ENCODE measurements at places on chromosomes 7 and 10.
A peak's percentile ranks its signal among the peaks of the same experiment; 100 is the strongest.

DNA sequence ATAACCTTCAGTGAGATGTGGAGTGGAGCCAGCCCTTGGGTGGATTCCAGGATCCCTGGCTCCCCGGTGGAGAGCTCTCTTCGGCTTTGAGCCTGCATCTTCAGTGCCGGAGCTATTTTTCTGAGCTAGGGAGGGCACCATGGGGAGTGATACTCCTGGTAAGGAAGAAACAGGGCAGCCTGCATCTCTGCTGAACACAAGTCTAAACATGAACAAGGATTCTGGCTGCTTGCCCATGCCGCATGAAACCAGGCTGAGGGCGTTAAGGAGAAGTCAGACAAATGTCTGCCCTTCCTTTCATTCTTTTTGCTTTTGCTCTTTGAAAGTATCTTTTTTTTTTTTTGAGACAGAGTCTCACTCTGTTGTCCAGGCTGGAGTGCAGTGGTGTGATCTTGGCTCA lies 60.4 kb downstream of the EVX1 start:
- no peak for DNase-seq

DNA sequence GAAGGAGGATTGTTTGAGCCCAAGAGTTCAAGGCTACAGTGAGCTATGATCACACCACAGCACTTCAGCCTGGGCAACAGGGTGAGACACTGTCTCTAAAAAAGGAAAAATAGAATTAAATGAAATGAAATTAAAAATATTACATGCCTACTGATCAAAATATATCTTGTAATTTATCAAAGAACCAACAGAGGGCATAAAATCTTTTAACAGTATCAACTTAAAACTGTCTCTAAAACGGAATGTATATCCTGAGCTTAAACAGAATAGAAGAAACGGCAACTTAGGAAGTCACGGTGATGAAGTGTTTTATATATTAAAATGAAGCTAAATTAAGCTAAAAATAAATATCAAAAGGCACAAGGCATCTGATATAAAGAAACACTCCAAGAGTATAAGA lies 78.8 kb downstream of the MTPAP start:
- DNase-seq: no peak

DNA sequence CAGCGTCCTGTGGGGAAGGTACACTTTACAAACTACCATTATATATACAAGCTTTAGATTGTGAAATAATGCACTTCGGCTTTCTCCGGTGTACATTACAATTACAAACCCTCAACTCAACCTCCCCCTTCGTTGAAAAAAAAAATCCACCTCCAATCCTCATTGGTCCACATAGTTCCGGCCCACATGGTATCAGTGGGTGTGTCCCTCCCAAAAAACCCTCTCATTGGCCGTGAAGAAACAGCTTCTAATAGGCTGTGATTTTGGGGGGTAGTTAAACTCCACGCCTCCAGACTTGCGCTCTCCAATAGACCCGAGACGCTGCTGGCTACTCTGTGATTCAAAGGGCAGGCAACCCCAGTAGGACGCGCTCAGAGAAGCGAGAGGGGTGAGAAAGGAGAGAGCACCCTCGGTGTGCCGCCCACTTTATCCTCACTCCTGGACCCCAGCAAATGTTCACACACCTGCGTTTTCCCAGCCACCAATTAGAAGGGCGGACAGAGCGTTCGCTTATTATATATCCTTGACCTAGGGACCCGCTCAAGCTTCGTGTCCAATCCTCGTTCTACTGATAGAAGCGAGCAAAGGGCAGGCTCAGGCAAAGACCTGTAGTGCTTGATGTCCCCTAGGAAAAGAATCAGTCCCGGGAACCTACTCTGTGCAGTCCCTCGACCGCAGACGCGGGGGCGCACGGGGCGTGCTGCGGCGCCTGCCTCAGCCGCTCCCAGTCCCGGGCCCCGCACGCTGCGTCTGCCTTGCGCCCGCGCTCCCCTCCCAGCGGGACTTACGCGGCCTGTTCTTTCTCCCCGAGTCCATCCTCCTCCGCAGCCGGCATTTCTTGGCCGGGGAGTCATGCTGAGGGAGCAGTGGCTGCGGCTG lies 991 bp downstream of the PANK1 start:
- DNase-seq: peak; percentile 36

DNA sequence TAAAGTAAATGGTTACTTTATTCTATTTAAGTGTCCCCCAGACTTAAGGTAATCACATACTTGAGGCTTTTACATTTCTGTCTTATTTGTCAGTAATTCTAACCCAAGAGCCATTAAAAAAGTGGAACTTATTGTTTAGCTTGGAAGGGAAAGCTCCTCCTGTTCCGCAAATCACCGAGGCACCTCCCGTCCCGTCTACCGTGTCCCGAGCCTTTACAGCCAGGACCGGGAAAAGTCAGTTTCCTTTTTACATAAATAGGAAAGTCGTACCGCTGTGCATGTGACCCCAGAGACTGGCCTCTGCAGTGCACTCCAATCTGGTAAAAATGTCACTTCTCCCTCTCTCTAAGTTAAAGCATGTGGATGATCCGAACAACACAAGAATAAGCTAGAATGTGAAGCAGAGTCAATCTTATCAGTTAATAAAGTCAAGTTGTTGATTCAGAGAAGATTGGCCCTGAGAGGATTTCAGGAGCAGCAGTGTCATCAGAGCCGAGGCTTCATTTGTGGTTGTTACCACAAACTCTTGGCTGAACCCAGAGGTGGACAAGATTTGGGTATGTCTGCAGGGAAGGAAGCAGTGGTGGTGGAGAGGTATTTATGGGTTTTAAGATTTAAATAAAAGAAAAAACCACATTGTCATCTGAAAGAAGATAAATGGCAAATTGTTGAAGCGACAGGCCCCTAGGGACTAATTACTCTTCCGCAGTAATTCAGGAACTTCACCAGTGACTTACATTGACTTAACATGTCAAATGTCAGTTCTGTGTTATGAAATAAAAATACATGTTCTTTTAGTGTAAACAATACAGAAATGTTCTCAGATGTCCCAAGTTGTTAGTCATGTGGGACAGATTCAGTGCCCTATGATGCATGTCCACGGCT lies 316.6 kb upstream of the ZNF32 start:
- no peak for DNase-seq

DNA sequence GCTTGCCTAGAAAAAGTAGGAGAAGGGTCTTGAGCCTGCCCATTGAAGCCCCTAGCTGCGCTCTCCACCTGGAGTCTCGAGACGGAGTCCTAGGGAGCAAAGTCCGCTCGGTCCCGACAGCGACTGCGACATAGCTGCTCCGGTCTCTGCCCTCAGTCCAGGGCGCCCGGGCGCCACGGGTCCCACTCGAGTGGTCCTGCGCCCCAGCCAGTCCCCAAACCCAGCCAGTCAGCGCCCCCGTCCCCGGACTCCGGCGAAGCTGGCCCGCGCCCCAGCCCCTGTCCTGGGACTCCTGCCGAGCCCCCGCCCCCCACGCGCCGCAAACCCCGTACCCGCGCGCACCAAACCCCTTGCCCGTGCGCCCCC lies 490 bp downstream of the TNS3 start:
- DNase-seq: no peak

DNA sequence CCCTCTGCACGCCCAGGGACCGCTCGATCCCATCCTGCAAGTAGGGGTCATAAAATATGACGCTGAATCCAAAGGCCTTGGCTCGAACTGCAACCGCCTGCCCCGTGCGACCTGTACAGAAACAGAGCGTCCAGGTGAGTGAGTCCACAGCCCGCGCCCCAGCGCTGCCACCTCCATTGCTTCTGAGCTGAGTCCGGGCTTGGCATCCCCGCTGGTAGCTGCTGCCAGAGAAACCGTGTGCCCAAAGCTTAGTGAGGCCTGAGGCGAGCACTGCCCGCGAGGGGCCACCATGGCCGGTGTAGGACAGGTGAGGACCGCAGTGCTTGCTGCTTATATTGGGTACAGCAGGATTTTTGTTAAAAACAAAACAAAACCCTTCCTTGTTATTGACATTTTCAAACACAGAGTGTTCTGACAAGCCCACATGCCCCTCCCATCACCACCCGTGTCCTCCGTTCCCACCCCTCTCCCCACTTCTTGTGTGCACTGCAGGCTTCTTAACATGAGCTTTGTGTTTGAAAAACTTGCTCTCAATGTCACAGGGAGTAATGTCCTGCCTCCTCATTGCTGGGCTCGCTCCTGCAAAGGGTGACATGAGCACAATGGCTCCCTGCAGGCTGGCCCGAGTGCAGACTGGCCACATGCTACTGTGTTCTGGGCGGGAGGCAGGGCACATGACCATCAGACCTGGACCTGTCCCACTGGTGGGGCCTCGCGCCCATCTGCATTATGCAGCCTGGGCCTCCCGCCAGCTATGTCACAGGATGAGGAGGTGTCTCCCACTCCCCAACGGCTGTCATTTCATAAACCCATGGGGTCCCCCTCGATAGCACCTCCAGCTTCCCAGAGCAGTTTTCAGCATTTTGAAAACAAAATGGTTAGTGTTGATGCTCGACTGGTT lies 52.9 kb downstream of the ZRANB1 start:
- DNase-seq: no peak

DNA sequence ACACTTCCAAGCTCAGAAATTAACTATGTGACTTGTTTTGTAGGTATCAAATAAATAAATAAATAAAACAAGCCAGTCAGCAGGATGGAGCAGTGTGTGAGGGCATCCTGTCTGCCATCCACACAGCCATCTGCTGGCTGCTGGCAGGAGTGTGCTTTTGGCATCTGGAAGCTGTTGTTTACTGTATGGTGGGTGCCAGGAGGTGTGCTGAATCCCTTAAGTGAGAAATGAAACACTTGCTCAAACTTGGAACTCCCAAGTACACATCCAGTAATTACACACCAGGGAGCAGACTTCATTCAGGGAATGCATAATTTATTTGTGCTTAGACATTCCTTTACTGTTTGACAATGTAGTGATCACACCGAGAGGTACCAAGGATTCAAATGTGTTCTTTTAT lies 16.9 kb upstream of the TAX1BP1 start:
- no peak for DNase-seq

DNA sequence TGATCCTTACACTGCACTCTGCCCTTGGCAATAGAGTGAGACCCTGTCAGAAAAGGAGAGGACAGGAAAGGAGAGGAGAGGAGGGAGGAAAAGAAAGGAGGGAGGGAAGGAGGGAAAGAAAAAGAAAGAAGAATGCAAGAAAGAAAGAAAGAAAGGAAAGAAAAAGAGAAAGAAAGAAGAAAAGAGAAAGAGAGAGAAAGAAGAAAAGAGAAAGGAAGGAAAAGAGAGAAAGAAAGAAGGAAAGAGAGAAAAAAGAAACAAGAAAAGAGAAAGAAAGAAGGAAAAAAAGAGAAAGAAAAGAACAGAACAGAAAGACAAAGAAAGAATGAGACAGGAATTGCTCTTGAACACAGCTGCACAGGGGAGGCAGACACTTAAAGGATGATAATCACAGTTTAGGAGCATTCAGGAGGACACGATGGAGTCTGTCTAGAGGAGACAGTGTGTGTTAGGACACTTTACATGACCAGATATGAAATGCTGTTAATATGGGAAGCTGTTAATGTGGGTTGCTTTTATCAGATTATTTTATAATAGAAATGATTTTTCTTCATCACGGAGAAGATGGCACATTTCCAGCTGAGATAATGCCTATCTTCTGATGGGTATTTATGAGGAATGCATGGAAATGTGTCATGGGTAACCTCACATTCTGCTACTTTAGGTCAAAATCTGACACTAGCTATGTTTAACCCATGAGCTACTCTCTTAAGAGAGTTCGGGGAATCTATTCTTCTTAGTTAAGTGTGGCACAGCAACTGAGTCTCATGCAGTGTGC lies 160.5 kb downstream of the BAMBI start:
- DNase-seq: no peak

- DNase-seq: no peak
Observed at GRCh38 chr7:16697507-16698199, 51.7 kb downstream of the BZW2 start.

GRCh38 chr10:49208996-49209395 lies 20.8 kb upstream of the TMEM273 start:
- DNase-seq: no peak

GRCh38 chr7:74312418-74313028 lies 23.3 kb downstream of the CLIP2 start:
- DNase-seq: no peak

DNA sequence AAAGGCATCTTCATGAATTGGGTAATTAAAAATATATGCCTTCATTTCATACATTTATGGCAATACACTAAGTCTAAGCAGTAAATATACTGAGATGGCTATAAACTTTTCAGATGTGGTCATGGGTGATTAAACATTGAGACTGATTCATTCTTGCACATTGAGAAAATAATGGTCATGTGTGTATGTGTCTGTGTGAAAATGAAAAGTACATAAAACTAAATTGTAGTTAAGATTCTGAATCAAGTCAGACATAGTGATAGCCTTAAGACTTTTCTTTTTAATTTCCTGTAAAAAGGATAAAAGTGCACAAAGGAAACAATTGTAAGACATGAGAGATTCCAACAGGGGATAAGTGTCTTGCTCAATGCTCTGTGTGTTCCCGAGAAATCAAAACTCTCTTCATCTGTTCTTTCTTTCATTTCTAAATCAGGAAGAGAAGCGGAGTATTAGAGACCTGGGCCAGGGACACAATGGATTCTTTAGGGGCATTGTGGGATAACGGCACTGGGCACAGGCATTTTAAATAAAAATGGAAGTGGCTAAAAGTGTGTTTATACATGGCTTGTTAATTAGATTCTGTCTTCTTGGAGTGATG lies 69.8 kb upstream of the AGR3 start:
- no peak for DNase-seq

DNA sequence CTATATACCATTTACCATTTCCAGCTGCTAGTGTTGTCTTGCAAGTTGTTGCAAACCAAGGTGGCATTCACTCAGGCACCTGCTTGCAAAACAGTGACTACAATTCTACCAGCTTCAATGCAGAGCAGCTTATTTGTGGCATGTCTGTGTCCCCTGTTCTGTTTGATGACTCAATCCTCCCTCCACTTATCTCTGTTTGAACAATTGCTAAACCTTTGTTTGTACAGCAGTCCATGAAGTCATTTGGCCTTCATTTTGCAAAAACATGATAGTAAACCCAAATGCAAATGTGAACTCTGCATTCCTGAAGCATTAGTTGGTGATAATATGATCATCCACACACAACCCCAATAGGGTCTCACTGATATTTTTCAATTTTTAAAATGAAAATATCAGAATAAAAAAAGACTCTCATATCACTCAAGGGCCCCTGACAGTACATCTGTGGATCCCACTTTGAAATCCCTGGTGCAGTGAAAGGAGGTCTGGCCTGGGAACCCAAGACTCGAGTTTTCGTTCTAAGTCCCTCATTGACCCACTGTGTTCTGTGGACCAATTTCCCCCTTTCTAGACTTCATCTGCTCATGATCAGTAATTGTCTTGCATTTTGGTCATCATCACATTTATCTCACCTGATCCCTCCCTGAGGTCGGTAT lies 425.4 kb downstream of the RPS24 start:
- no peak for DNase-seq

DNA sequence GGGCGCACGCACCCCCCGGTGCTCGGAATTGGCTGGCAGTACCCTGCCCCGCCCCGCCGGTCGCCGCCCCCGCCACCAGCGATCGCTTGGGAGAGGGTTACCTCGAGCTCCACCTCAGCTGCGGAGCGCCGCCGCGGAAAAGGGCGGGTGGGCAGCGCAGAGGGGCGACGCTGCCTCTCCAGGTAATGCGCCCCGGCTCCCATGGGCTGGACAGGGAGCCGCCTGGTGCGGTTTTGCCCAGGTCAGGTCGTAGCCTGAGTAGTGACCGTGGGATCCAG lies 1.3 kb downstream of the PFKFB3 start:
- DNase-seq: peak; percentile 42

GRCh38 chr10:74794531-74794930 lies 31.9 kb upstream of the KAT6B start:
- DNase-seq: no peak
